ENCODE measurements at places on chromosomes 5 and 9. TPM values are rescaled to one million over a fixed set of nuclear protein-coding genes. Genes with fewer than 3 reads are reported as not detected.

DNA sequence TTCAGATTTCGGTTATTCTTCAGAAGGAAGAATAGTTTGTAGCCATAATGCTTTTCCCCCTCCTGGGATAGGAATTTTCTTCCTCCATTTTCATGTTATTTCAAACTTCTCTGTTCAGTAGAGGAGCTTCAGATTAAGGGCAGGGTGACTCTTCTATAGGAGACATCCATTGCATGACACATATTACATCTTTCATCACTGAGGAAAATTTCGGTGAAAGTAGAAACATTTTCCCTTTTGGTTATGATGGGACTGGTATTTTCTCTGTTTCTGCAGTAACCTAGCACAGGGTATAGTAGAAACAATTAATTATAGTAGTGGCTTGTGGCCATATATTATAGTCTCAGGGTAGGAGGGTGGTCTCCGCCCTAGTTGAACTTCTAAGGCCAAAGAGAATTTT is 1.1 kb downstream of the IPO11 start:
- no peaks in the 10 kb centered on the region for H3K36me3 ChIP-seq
- peak overlapping the region; percentile 95 for H3K4me3 ChIP-seq
- no peaks in the 10 kb centered on the region for H3K27me3 ChIP-seq
- no peak for DNase-seq
- H3K27ac ChIP-seq, result no peak overlapping the region

- H3K27me3 ChIP-seq, result no peaks in the 10 kb centered on the region
- DNase-seq, result no peak
- no peak overlapping the region for H3K4me3 ChIP-seq
- H3K27ac ChIP-seq, result no peak overlapping the region
- H3K4me1 ChIP-seq, result no peaks in the 10 kb centered on the region
Measured at GRCh38 chr5:110094109-110094508, 404.4 kb downstream of the MAN2A1 start.

GRCh38 chr5:134145041-134145757 is 30.7 kb downstream of the TCF7 start:
- no peak for DNase-seq
- H3K4me3 ChIP-seq, result no peak overlapping the region
- H3K27me3 ChIP-seq, result no peaks in the 10 kb centered on the region
- peaks cover 14% of the 10 kb centered on the region for H3K4me1 ChIP-seq
- no peak overlapping the region for H3K27ac ChIP-seq
- peaks cover 26% of the 10 kb centered on the region for H3K36me3 ChIP-seq

Gene HTR1A
- not detected for total RNA-seq

GRCh38 chr9:90029386-90029785 is 424.6 kb downstream of the GADD45G start:
- no peak overlapping the region for H3K4me3 ChIP-seq
- H3K4me1 ChIP-seq, result no peaks in the 10 kb centered on the region
- no peak for DNase-seq
- no peaks in the 10 kb centered on the region for H3K36me3 ChIP-seq

Gene FOXD4L4
- total RNA-seq, result 0.26 TPM

Gene PLEKHG4B
- not detected for total RNA-seq

- no peaks in the 10 kb centered on the region for H3K36me3 ChIP-seq
- H3K4me1 ChIP-seq, result peaks cover 16% of the 10 kb centered on the region
- DNase-seq, result no peak
- H3K4me3 ChIP-seq, result no peak overlapping the region
- H3K27me3 ChIP-seq, result no peaks in the 10 kb centered on the region
- no peak overlapping the region for H3K27ac ChIP-seq
Measured at GRCh38 chr9:88783711-88784083, 207.6 kb upstream of the S1PR3 start.

GRCh38 chr9:107487521-107488374 is 1.8 kb downstream of the KLF4 start:
- no peaks in the 10 kb centered on the region for H3K27me3 ChIP-seq
- peak; percentile 78 for DNase-seq
- peak overlapping the region; percentile 90 for H3K27ac ChIP-seq
- H3K36me3 ChIP-seq, result peaks cover 13% of the 10 kb centered on the region

Gene MEIKIN
- not detected for total RNA-seq

Gene CDKN2B
- total RNA-seq, result 44.9 TPM

DNA sequence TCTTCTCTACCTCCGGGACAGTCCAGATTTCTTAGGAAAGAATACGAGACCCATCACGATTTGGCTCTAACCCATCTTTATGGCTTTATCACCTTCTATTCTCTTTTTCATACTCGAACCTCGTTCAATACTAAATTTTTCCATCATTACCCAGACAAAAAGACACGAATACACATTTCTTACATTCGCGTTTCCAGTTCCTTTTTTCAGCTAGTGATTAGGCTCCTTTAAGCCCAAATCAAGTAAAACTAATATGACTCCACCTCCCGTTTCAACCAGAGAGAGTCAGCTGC is 506 bp downstream of the ZBTB6 start:
- peak overlapping the region; percentile 99 for H3K4me3 ChIP-seq
- H3K4me1 ChIP-seq, result no peaks in the 10 kb centered on the region
- no peaks in the 10 kb centered on the region for H3K27me3 ChIP-seq
- DNase-seq, result no peak
- H3K27ac ChIP-seq, result peak overlapping the region; percentile 96

Gene HRH2
- not detected for total RNA-seq
